ENCODE measurements at places on chromosomes 12 and 14.

- no peak for DNase-seq
Observed at GRCh38 chr12:34289431-34290380, 267.4 kb downstream of the ALG10 start.

GRCh38 chr12:124809878-124810277 lies 53.8 kb downstream of the SCARB1 start:
- DNase-seq, result peak; percentile 49

- peak; percentile 84 for DNase-seq
Observed at GRCh38 chr14:22432348-22432976, 156.6 kb downstream of the DAD1 start.

DNA sequence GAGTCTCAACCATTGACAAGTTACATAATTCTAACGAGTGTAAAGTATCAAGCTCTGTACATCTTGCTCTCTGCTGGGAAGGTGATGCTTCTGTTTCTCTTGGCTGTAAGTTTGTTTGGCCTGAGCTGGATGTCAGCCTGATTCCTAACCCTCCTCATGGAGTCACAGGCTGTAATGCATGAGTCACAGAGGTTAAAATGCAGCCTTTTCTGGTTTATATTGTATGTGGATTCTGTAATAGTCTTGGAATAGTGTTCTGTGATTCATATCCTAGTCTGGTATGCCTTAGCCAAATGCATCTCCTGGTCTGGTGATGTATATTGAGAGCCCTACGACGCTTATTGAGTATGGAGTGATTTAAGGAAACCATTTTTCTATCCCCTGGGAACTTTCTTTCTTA lies 104.5 kb upstream of the FRMD6 start:
- peak; percentile 100 for DNase-seq

- DNase-seq, result no peak
Observed at GRCh38 chr12:123384318-123384993, 524 bp downstream of the KMT5A start.

GRCh38 chr14:79016828-79017505 lies 846.8 kb downstream of the NRXN3 start:
- DNase-seq, result peak; percentile 88

DNA sequence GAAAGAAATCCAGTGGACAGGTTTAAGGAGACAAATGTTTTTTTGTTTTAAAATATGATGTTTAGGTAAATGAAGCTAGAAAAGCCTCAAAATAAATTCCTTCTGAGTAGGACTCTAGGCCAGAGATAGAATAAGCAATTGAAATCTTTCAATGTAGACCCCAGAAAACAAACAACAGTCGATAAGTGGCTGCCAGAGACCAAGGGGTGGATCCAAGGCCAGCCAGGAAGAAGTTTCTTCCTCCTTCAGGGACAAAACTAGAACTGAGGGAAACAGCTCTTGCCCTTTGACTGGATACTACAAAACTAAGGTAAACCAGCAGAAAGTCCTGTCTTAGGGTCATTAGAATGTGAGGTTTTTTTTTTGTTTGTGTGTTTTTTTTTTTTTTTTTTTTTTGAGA lies 481.6 kb downstream of the RAD51B start:
- no peak for DNase-seq

DNA sequence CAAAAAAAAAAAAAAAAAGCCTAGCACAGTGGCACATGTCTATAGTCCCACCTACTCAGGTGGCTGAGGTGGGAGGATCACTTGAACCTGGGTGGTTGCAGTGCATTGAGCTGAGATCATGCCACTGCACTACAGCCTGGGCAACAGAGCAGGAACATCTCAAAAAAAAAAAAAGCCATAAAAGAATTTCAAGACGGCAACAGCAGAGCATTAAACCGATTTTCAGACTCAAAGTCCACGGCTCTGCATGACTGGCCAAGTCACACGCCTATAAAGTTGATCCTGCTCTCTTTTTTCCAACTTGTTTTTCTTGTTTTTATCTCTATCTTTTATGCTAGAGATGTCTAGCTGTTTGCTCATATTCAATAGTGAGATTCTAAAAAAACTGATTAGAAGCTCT lies 45.3 kb downstream of the FBXO34 start:
- no peak for DNase-seq

- no peak for DNase-seq
Observed at GRCh38 chr12:121712190-121712460, 427 bp upstream of the TMEM120B start.

GRCh38 chr14:49092345-49092744 lies 493.8 kb downstream of the RPS29 start:
- DNase-seq, result peak; percentile 11

DNA sequence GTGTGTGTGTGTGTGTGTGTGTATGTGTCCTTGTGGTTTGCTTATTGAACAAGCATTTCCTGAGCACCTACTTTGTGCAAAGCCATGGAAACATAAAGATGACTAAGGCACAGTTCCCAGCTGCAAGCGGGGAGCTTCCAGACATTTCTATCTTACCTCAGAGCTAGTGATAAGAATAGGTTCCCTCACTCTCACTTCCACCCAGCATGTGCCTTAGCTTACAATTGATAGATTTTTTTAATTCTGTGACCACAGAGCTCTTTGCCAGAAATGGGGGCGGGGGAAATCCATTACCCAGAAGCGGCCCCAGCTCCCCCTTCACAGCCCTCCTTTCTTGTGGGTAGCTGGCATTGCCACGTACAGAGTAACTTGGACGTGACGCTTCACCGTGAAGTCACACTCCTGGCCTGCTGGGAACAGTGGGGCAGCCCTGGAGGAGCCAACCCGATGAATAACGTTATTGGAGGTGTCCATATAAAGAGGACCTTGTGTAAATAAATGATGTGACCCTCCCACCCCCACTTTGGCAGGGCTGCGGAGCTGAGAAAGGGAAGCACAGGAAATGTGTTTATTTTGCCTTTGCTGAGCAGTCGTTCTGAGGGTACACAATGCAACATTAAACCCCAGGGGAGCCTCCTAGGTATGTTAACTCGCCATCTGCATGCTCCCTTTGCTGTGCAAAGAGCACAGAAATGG lies 238.9 kb downstream of the CHST11 start:
- peak; percentile 93 for DNase-seq

DNA sequence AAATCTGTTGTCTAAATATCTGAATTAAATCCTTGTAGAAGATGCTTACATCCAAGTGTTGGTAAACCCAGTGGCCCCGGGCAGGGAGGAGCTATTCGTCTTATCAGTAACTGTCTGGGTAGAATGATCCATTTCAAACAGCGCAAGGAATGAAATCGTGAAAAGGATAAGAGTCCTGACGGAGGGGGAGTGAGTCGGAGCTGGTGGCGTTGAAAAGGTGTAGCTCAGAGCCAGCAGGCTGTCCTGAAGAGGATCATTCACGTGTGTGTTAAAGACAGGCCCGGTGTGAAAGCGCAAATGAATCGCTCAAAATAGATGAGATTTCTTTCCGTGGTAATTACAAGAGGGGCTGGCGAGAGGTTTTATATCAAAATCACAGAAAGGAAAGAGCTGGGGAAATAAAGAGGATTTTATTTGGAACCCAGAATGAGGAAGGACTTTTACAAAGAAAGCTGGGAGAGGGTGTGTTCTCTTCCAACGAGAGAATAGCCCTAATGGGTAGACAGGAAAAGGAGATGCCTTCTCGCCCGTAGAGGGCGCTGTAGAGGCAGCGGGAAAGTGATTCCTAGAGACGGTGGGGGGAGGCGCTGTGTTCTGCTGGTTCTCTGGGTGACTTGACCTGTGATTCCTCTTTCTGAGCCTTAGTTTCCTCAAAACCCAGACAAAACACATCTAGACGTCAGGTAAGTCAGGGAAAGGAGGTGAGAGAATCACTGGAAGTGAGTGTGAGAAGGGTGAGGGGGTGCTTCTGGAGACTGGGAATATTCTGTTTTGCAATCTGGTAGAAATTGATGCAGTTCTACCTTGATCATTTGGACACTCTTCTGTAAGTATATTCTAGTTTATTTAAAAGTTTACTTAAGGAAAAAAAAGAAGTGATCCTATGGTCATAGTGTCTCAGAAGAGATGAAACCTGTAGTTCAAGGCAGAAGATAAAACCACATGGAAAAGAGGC lies 39.3 kb downstream of the SRRM4 start:
- DNase-seq, result no peak

DNA sequence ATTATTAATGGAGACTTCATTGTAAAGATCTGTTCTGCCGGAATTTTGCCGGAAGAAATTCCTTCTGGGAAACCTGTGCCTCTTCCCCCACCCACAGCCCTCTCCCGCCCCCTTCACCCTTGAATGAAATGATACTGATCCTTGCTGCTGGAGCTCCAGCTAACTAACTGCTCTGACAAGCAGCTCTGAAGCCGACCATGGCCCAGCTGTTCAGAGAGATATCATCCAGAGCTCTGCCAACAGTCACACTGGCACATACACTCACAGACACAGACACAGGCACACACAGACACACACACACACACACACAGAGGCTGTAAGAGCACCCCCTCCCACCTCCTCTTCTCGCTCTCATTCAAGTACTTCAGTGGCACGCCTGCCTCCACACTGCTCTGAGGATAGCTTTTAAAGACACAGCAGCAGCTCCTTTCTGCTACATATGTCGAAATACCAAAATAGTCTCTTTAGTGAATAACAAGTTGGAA lies 88.6 kb downstream of the R3HDM2 start:
- DNase-seq, result peak; percentile 54

GRCh38 chr12:26157001-26157400 lies 32.2 kb upstream of the BHLHE41 start:
- no peak for DNase-seq

- DNase-seq, result peak; percentile 86
Observed at GRCh38 chr14:23984891-23985602, 3.7 kb upstream of the DHRS4L2 start.

- DNase-seq, result no peak
Observed at GRCh38 chr12:49264466-49264872, 413 bp upstream of the TUBA1C start.

DNA sequence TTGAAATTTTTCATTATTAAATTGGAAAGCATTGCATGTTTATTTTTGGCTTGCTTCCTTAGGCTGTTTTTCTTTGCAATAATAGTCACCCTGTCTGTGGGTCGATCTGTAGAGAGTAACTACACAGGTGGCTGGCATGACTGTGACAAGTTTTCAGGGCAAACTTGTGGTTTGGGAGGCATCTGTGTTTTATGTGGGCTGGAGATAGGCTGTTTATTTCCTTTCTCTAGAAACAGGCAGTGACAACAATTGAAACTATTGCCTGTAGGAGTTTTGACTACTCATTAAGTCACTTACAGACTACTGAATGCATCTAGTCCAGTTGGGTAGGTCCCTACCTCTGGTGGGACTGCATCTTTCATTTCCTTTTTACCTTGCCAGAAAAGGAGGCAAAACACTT lies 155.6 kb downstream of the DYRK2 start:
- no peak for DNase-seq

DNA sequence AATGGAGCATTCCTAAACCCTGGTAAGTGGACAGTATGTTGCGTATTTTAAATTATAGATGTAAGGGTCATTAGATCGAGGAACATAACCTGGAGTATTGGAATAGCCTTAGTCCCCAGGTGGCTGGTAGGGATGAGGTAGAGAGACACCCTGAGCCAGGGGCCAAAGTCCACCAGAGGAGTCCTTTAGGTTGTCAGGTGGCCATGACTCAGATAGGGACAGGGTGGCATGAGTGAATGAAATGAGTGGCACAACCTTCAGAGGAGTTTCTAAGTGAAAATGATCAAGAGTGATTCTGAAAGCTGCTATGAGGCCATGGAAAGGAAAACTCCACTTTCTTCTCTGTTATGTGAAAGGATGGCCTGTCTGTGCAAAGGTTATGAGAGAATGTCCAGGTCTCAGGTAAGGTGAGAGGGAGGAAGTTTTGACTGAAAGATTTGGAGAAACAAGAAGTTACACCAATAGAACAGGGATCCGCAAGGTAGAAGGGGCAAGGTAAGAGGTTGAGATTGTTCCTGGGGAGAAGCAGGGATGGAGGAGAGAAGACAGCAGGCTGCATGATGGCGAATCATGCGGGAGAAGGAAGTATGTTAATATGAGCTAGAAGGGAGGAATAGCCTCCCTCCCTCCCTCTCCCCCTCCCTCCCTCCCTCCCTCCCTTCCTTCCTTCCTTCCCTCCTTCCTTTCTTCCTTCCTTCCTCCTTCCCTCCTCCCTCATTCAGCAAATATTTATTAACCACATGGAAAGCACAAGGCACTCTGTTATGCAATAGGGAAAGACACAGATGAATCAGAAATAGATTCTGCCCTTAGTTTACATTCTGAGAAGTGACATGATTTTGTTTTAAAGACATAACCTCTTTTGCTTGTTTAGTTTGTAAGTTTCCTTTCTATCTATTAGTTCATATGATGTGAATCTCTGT lies 14.0 kb upstream of the RIPK3 start:
- DNase-seq, result peak; percentile 81

GRCh38 chr12:57229046-57229633 lies 371 bp upstream of the SHMT2 start:
- DNase-seq, result no peak

GRCh38 chr12:12056951-12057350 lies 13.8 kb upstream of the BCL2L14 start:
- DNase-seq, result no peak

DNA sequence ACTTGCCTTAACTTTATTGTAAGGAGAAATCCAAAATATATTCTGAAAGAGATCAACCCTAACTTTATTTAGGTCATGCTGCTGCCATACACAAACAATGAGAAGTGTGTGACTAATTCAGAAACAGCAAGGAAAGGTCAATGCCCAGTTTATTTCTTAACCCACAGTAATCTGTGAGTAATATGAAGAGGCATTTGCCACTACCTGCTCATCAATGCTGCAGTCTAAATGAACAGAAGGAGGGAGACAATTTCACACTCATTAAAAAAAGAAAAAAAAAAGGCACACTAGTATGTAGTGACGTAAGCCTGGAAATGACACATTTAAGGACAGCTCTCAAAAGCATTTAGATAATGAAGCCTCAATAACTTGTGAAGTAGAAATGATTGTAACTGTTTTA lies 90.5 kb upstream of the FOXN3 start:
- DNase-seq, result peak; percentile 91

DNA sequence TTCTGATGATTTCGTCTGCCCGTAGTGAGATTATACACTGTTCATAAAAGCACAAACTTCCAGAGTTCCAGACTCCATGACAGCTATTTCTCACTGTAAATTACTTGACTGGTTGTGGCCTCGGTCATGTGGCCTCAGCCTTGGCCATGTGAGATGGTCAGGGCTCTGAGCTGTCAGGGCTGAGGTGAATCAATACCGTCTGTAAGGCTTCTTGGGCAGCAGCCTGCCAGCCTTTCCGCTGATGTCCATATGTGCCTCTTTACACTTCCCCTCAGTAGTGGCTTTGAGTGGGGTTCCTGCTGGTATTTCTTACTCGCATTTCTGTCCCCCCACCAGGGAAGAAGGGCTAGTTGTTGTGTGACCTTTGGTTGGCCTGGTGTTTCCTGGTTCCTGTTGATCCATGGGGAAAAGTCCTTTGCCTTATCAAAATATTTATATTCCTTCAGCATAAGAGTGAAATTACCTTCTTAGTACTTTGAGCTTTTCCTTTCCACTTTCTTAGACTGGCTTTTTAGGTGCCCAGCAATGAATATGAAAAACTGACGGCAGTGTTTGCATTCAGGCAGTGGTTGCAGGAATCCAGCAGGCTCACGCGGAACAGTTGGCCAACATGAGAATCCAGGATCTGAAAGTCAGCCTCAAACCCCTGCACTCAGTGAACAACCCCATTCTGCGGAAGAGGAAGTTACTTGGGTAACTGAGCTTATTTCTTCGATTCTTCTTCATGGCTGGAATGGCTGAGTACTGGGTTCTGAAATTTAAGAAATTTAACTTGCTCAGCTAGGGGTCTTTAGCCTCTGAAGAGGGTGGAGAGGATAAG lies 46.1 kb downstream of the MAPKAPK5 start:
- DNase-seq, result no peak

Data from IMR-90 (cell line).